ENCODE measurements at places on chromosomes 2 and 18. TPM values are rescaled to one million over a fixed set of nuclear protein-coding genes. Genes with fewer than 3 reads are reported as not detected.

The TMEM237 gene
- total RNA-seq: 52.7 TPM

The MYO1B gene
- 74.6 TPM for total RNA-seq

DNA sequence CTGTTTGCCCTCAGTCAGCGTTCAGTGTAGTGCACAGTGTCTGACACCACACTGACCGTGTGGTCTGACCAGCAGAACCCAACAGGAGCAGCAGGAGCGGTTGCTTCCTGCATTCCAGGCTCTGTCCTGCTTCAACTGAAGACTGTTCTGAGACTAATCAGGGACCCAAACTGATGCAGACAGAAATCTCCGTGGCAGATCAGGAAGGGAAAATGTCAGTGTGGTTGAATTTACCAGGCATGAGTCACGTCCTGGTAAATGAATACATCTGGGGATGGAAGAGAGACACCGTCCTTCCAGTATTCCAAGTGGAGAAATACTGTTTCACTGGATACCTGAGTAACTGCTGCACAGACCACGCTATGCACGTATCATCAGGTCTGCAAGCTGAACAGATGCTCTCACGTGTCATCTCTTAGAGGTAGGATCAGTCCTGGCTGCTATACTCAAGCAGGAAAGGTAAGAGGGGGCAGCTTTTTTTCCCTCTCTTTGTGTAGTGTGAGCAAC lies 223.6 kb upstream of the EPAS1 start:
- no peak for DNase-seq
- no peaks in the 10 kb centered on the region for H3K27me3 ChIP-seq
- no peak overlapping the region for H3K4me3 ChIP-seq
- H3K36me3 ChIP-seq: no peaks in the 10 kb centered on the region

The SNED1 gene
- total RNA-seq: 7.1 TPM

- peaks cover 35% of the 10 kb centered on the region for H3K36me3 ChIP-seq
- no peak for DNase-seq
- no peaks in the 10 kb centered on the region for H3K4me1 ChIP-seq
- no peak overlapping the region for H3K27ac ChIP-seq
Measured at GRCh38 chr2:210128961-210129360, 42.2 kb downstream of the KANSL1L start.

The MARCHF4 gene
- 0.09 TPM for total RNA-seq

GRCh38 chr2:147125145-147125544 lies 719.7 kb upstream of the ACVR2A start:
- no peak overlapping the region for H3K27ac ChIP-seq
- no peak for DNase-seq
- no peaks in the 10 kb centered on the region for H3K4me1 ChIP-seq
- no peak overlapping the region for H3K4me3 ChIP-seq
- no peaks in the 10 kb centered on the region for H3K36me3 ChIP-seq

The NT5C1B gene
- total RNA-seq: not detected

- no peaks in the 10 kb centered on the region for H3K36me3 ChIP-seq
- H3K27ac ChIP-seq: no peak overlapping the region
- H3K4me1 ChIP-seq: peaks cover 41% of the 10 kb centered on the region
- DNase-seq: no peak
- no peak overlapping the region for H3K4me3 ChIP-seq
- peaks cover 1% of the 10 kb centered on the region for H3K27me3 ChIP-seq
Measured at GRCh38 chr2:71688530-71688929, 235.2 kb downstream of the DYSF start.

The UGT1A5 gene
- not detected for total RNA-seq

All from mesothelial cell of epicardium (in vitro differentiated cells).